ENCODE measurements at places on chromosomes 1 and 21. TPM values are rescaled to one million over a fixed set of nuclear protein-coding genes. Genes with fewer than 3 reads are reported as not detected.

Gene FCRLB
- total RNA-seq: 0.11 TPM

Gene KRTAP10-7
- total RNA-seq: not detected

Gene LORICRIN
- total RNA-seq: not detected

Gene ADORA1
- 0.11 TPM for total RNA-seq

Gene MIXL1
- 8.6 TPM for total RNA-seq

Gene SH3BP5L
- total RNA-seq: 14.9 TPM

Gene HMCN1
- total RNA-seq: not detected

Gene F11R
- 95.8 TPM for total RNA-seq

Gene G0S2
- total RNA-seq: not detected

Gene TYW3
- total RNA-seq: 77.2 TPM

Gene ADGRL4
- total RNA-seq: not detected

Gene SSX2IP
- 23.7 TPM for total RNA-seq

Gene GUCA2B
- total RNA-seq: not detected

Gene C1orf226
- total RNA-seq: 4.7 TPM

Gene RIPPLY3
- 0.09 TPM for total RNA-seq

Gene ZNF683
- not detected for total RNA-seq

Gene NBPF20
- total RNA-seq: 3.1 TPM

Gene LRRN2
- total RNA-seq: not detected

Gene PHLDA3
- total RNA-seq: 33.6 TPM

Gene PDZK1IP1
- 0.24 TPM for total RNA-seq

Gene KRTAP10-12
- not detected for total RNA-seq

Gene CHIA
- not detected for total RNA-seq

Gene CAMTA1
- 36.4 TPM for total RNA-seq

Gene FBXO2
- total RNA-seq: 112 TPM

Gene KRTAP21-3
- total RNA-seq: not detected

Gene FALEC
- 0.71 TPM for total RNA-seq

Gene SDE2
- 24.7 TPM for total RNA-seq

Gene LCE2C
- not detected for total RNA-seq

Gene C1orf122
- total RNA-seq: 31.3 TPM

Gene MRTO4
- total RNA-seq: 63.3 TPM

Gene PACC1
- 9.4 TPM for total RNA-seq

Gene TNFSF4
- total RNA-seq: 3.2 TPM

Gene MAP3K21
- not detected for total RNA-seq

Gene KCNC4
- total RNA-seq: 0.20 TPM

Gene PSMB4
- total RNA-seq: 414 TPM

Gene LYPD8
- total RNA-seq: not detected

Gene FAM167B
- total RNA-seq: 0.15 TPM

Gene SPAG17
- not detected for total RNA-seq

Gene EFNA3
- 1.6 TPM for total RNA-seq

Gene BTBD8
- 1.8 TPM for total RNA-seq

Gene TNFRSF9
- 0.07 TPM for total RNA-seq

Gene PINK1
- 13.1 TPM for total RNA-seq

Gene DNAJC6
- 1.0 TPM for total RNA-seq

Gene FASLG
- not detected for total RNA-seq

Gene PMVK
- total RNA-seq: 7.5 TPM

Gene PLA2G2C
- total RNA-seq: not detected

Gene AGMAT
- total RNA-seq: 174 TPM

Gene TENT5C
- 0.04 TPM for total RNA-seq

Gene ST6GALNAC3
- total RNA-seq: not detected

Gene C1orf87
- total RNA-seq: not detected

Gene RGSL1
- total RNA-seq: not detected

Gene CELA2B
- total RNA-seq: not detected

Gene NTNG1
- not detected for total RNA-seq

Gene KCNK1
- not detected for total RNA-seq

Gene GART
- 109 TPM for total RNA-seq

Gene KIF26B
- total RNA-seq: 0.03 TPM

Gene TRIM67
- total RNA-seq: not detected

Gene CSF3R
- total RNA-seq: 3.5 TPM
